Stimulated activated naive CD8-positive, alpha-beta T cell treated with anti-CD3 and anti-CD28 coated beads, Interleukin-15, Interleukin-2, amounts not matched to agents 100 U/mL and 50 U/mL, for 24 hours (primary cell): ENCODE measurements at places on chromosomes 6 and 20.

DNA sequence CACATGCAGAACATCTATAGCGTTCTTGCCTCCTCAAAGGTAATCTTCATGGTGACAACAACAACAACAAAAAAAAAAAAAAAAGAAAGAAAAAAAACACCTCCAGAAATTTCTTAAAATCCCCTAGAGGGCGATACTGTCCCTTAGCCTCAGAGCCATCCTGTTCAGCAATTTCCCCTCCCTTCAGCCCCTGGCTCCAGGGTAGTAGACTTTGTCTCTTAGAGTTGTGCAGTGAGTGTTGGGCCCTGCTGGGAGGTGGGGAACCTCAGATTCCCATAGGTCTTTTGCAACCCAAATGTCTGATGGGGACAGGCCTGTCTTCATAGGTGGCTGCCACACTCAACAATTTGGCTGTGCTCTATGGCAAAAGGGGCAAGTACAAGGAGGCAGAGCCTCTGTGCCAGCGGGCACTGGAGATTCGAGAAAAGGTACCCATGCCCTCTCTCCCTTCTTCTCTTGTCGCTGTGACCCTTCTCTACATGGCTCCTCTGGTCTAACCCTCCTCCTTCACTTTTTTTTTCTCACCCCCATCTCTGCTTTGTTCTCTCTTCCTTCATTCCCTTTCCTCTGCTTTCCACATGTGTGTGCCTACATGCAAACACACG lies 6.0 kb upstream of the PTK7 start:
- peak; percentile 14 for DNase-seq

DNA sequence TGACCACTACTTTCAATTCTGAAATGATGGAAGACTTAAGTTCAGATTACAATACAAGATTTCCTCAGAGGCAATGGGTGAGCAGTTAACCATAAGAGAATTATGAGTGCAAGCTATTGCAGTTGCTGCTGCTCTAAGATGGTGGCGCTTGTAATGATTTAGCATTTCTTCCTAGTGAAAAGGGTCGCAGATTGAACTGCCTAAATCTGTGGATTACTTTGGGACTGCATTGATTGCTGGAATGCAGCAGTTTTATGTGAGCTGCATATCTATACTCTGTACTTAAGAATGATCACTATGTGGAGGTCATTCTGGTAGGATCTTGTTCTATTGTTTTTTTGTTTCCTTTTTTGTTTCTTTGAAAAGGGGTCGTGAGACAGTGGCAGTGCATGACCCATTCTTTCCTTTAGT lies 5.3 kb downstream of the SCAF8 start:
- no peak for DNase-seq

GRCh38 chr6:156719395-156719719 lies 57.8 kb upstream of the ARID1B start:
- DNase-seq = peak; percentile 22

DNA sequence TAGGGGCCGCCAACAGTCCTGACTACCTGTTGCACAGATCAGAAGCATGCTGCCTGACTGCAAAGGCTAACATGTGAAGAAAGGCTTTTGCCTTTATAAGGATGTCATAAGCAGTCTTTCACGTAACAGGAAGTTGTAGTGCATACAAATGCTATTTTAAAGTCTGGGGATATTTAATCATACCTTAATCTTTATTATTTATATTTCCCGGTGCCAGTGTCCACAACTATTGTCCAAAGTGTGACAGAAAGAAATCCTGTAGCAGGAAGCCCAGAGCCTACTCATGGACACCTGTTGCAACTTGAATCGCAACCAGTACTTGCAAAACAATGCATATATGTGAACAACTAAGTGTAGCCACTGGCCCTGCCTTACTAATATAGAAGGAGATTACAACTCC lies 235.8 kb downstream of the ALDH8A1 start:
- no peak for DNase-seq
